GM12891 (cell line): ENCODE measurements at places on chromosomes 12 and 14.

GRCh38 chr12:118727196-118727978, 254.0 kb upstream of the SRRM4 start:
- no peak for DNase-seq

GRCh38 chr12:71888521-71888920, 49.0 kb downstream of the TBC1D15 start:
- DNase-seq = no peak

DNA sequence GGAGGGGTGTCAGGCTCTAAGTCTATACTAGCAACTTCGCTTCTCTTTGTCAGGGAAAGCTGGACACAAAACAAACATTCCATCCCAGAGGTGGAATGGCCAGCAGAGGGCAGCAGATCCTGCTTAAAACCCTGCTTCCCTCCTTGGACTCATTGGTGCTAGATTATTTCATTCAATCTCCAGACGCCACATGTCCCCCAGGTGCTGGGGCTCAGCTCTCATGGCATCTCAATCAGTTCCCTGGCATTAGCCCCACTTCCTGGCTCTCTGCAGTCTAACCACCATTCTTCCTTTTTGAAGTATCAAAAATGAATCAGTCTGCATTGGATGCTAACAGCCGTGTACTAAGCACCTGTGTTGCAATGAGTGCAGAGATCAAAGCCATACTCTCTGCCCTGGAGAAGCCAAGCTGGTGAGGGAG, 8.1 kb upstream of the PPP1R1A start:
- no peak for DNase-seq

- DNase-seq = no peak
Measured at GRCh38 chr14:46793144-46793543, 141.6 kb upstream of the RPL10L start.

- peak; percentile 52 for DNase-seq
Measured at GRCh38 chr14:78566026-78566858, 396.1 kb downstream of the NRXN3 start.

GRCh38 chr12:105622846-105623736, 292.6 kb downstream of the C12orf75 start:
- no peak for DNase-seq

- no peak for DNase-seq
Measured at GRCh38 chr14:96783043-96783914, 13.9 kb upstream of the VRK1 start.

GRCh38 chr12:56029166-56029519, 8.3 kb downstream of the IKZF4 start:
- no peak for DNase-seq
